ENCODE measurements at places on chromosomes 4 and X.

- DNase-seq = peak; percentile 31
Measured at GRCh38 chrX:108090491-108091263, 665 bp downstream of the PSMD10 start.

- DNase-seq = no peak
Measured at GRCh38 chr4:76572224-76572623, 137.2 kb downstream of the SHROOM3 start.

DNA sequence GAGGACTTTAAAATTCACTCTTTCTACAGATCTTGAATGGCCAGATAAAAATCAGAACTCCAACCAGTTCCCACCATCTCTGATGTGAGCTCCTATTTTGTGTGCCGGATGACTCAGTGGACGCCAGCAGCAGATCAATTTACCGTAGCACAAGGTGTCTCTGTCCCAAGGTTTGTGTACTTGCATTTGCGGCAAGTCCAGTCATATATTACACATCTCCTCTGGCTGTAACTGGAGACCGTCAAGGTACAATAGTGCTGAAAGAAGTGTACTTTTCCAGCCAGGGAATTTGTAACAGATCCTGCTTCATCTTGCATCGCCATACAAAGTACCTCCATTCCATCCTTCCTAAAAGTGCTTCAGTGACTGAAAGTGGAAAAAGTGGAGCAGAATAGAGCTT, 108.2 kb upstream of the SORBS2 start:
- DNase-seq = no peak

GRCh38 chr4:143358923-143359643, 22.4 kb downstream of the GAB1 start:
- peak; percentile 94 for DNase-seq

DNA sequence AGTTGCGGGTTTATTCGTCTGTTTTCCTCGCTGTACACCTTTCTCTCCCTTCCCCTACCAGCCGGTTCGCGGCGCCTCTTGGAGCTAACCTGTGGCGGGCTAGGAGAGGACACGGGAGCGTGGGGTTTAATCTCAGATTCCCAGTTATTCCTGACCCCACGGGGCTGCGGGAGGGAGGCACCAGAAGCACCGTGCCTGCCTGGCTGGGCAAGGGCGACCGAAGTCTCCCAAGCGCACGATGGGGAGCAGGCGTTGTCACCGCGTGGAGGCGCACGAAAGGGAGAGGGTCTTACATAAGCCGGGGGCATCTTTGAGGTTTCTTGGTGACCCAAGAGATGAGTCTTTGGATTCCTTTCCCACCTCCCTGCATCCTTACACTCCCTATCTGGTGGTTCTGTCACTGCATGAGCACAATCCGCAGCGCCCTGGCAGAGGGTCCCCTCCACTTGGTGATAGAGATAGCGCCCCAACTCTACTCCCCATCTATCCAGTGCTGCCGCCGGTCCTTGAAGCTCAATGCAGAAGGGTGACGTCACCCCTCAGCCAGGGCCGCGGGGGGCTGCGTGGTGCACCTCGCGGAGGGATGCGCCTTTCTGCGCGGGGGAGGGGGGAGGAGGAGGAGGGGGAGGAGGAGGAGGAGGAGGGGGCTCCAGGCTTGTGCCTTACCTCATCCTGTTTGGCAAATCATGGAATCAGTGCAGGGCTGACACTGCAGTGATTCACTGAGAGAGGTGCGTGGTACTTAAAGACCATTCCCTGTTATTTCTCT, 793 bp downstream of the TSPAN7 start:
- peak; percentile 13 for DNase-seq

- DNase-seq = no peak
Measured at GRCh38 chrX:39682778-39683177, 415.0 kb downstream of the BCOR start.

DNA sequence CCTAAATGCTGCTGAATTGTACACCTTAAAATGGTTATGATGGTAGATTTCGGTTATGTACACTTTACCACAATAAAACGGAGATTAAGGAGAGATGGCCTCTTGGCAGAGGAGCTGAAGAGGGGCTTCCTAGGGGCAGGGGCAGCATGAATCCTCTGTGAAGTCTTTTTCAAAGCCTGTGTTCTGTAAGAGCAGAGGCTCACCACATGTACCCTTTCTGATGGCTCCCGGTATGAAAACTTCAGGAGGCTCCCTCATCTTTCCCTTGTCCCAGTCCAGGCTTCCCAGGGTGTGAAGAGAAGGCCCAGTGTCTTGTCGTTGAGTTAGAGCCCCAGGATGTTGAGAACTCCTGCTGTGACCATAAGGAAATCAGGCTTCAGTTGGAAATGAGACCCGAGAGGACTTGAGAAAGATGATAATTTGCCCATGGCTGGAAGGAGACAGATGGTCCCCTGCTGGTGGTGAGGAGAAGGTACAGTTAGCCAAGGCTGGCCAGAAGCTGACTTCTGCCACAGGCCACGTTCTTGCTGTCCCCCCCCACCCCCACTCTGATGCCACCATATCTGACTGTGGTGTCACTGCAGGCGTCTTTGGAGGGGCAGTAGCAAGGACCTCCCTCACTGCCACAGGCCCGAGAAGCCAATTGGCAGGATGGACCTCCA, 31.8 kb upstream of the MTM1 start:
- peak; percentile 16 for DNase-seq

- no peak for DNase-seq
Measured at GRCh38 chr4:40150932-40151331, 45.9 kb upstream of the RHOH start.

All from dermis blood vessel endothelial cell (primary cell).